A549 treated with dexamethasone at 1 μM for 4 hours (cell line): ENCODE measurements at places on chromosomes 6 and 20. TPM values are rescaled to one million over a fixed set of nuclear protein-coding genes. Genes with fewer than 3 reads are reported as not detected.

The SPTLC3 gene
- total RNA-seq, result 0.01 to 0.12 TPM (median 0.06 TPM) in 4 of 5 replicates, not detected in the other

The LGSN gene
- 1.9 to 3.7 TPM (median 2.7 TPM) in 5 replicates for total RNA-seq

The SLC52A3 gene
- total RNA-seq, result 0.34 to 0.60 TPM (median 0.45 TPM) in 5 replicates

The PAX1 gene
- 0.05 to 0.11 TPM in 2 of 5 replicates, not detected in the others for total RNA-seq

The SPDEF gene
- 1.1 to 2.5 TPM (median 1.7 TPM) in 5 replicates for total RNA-seq

The ADGRF5 gene
- 0.01 TPM in 1 of 5 replicates, not detected in the others for total RNA-seq
